ENCODE measurements at places on chromosomes 2 and 18. TPM values are rescaled to one million over a fixed set of nuclear protein-coding genes. Genes with fewer than 3 reads are reported as not detected.
A peak's percentile ranks its signal among the peaks of the same experiment; 100 is the strongest.

GALR1 gene
- not detected for total RNA-seq

SAG gene
- total RNA-seq, result not detected

SCYGR8 gene
- not detected for total RNA-seq

C2orf78 gene
- total RNA-seq, result not detected

FIGN gene
- 14.0 TPM for total RNA-seq

SEPTIN10 gene
- total RNA-seq, result 69.8 TPM

RAB27B gene
- 0.41 TPM for total RNA-seq

HOXD8 gene
- total RNA-seq, result 9.3 TPM

OR6B3 gene
- not detected for total RNA-seq

PAX3 gene
- total RNA-seq, result 16.5 TPM

COL4A3 gene
- not detected for total RNA-seq

GBX2 gene
- 3.5 TPM for total RNA-seq

DNA sequence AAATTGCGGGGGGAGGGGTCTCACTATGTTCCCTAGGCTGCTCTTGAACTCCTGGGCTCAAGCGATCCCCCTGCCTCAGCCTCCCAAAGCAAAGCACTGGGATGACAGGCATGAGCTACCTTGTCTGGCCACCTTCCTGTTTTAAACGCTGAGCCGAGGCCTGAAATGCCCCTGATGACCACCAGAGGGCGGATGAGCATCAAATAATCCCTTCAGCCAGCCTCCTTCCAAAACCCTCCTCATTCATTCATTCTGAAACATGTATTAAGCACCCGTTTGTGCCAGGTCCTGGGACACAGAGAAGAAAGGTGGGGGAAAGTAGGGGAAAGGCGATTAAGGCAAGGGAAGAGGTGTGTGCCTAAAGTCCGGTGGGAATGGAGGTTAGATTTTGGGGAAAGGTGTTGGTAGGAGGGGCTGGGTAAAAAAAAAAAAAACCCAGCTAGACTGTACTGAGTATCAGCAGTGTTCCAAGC lies 30.7 kb upstream of the PTMA start:
- H3K36me3 ChIP-seq, result no peaks in the 10 kb centered on the region
- no peak overlapping the region for H3K27ac ChIP-seq
- peaks cover 16% of the 10 kb centered on the region for H3K27me3 ChIP-seq
- peaks cover 17% of the 10 kb centered on the region for H3K4me1 ChIP-seq
- H3K4me3 ChIP-seq, result no peak overlapping the region

DNA sequence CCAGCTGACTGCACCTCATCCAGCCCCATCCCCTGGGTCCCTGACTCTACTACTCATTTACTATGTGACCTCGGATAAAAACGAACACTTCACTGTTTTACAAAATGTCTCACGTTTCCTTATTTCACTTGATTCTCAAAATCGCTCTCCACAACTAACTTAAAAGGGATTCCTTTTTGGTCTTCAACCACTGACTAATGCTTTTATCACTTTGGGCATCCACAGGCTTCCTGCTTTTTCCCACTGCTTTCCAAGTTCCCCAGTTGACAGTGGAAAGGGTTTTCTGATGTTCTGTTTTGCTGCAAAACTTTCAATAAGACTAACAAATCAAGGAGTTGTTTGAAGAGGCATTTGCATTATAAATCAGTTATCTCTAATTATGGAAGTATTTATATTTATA lies 24.1 kb downstream of the EIF2AK3 start:
- peak overlapping the region; percentile 55 for H3K27ac ChIP-seq
- H3K27me3 ChIP-seq, result no peaks in the 10 kb centered on the region
- H3K4me3 ChIP-seq, result no peak overlapping the region
- no peak for DNase-seq
- peaks cover 36% of the 10 kb centered on the region for H3K4me1 ChIP-seq
- H3K36me3 ChIP-seq, result no peaks in the 10 kb centered on the region

DNA sequence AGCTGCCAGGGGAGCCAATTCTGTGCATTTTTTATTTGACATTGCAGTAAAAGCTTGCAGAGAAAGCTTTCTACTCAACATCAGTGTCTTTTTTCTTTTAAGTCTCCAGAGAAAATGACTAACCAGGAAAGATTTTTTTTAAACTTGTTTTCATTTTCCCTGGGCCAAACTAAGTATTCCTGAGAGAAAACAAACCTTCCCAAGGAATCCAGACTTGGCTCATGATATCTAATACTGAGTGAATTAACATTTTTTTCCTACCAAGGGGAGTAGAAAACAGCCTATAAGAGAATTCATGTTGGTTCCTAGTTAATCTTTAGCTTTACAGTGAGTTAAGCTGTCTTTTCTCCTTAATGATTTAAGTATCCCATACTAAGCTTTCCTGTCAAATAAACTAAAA lies 46.7 kb downstream of the DAPL1 start:
- no peak for DNase-seq
- no peak overlapping the region for H3K4me3 ChIP-seq
- H3K36me3 ChIP-seq, result no peaks in the 10 kb centered on the region
- H3K27me3 ChIP-seq, result peaks cover 2% of the 10 kb centered on the region
- no peak overlapping the region for H3K27ac ChIP-seq

DNA sequence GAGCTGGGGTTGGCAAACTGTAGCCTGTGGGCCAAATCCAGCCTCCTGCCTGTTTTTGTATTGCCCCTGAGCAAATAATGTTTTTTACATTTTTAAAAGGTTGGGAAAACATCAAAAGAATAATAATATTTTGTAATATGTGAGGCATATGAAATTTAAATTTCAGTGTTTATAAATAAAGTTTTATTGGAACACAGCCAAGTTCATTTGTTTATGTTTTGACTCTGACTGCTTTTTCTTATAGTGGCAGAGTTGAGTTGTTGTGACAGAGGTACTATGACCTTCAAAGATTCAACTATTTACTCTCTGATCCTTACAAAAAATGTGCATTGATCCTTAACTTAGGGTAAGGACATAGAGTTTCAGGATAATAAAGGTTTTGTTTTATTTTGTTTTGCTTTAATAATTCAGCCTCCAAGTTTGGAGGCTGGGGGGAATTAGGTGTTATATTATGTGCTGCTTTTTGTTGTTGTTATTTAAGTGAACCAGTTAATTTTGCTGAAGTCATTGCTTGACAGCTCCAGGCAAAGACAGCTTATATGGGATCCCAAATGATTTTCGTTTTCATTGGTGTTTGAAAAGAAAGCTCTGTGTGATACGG lies 24.5 kb downstream of the SETBP1 start:
- peaks cover 58% of the 10 kb centered on the region for H3K36me3 ChIP-seq
- H3K4me3 ChIP-seq, result no peak overlapping the region
- H3K4me1 ChIP-seq, result peaks cover 33% of the 10 kb centered on the region
- DNase-seq, result no peak
- no peak overlapping the region for H3K27ac ChIP-seq

GRCh38 chr2:177466337-177467195 lies 74.0 kb downstream of the AGPS start:
- no peak overlapping the region for H3K27ac ChIP-seq
- peaks cover 33% of the 10 kb centered on the region for H3K36me3 ChIP-seq
- DNase-seq, result no peak
- no peaks in the 10 kb centered on the region for H3K27me3 ChIP-seq
- no peak overlapping the region for H3K4me3 ChIP-seq

GRCh38 chr2:175158894-175159293 lies 9.1 kb downstream of the ATF2 start:
- no peak for DNase-seq
- H3K4me1 ChIP-seq, result peaks cover 12% of the 10 kb centered on the region
- H3K27ac ChIP-seq, result no peak overlapping the region
- H3K4me3 ChIP-seq, result no peak overlapping the region

- H3K4me1 ChIP-seq, result no peaks in the 10 kb centered on the region
- H3K27me3 ChIP-seq, result peaks cover 4% of the 10 kb centered on the region
- no peak overlapping the region for H3K4me3 ChIP-seq
- DNase-seq, result no peak
- H3K36me3 ChIP-seq, result no peaks in the 10 kb centered on the region
- no peak overlapping the region for H3K27ac ChIP-seq
Measured at GRCh38 chr2:125073440-125073839, 1048.4 kb downstream of the CNTNAP5 start.

DNA sequence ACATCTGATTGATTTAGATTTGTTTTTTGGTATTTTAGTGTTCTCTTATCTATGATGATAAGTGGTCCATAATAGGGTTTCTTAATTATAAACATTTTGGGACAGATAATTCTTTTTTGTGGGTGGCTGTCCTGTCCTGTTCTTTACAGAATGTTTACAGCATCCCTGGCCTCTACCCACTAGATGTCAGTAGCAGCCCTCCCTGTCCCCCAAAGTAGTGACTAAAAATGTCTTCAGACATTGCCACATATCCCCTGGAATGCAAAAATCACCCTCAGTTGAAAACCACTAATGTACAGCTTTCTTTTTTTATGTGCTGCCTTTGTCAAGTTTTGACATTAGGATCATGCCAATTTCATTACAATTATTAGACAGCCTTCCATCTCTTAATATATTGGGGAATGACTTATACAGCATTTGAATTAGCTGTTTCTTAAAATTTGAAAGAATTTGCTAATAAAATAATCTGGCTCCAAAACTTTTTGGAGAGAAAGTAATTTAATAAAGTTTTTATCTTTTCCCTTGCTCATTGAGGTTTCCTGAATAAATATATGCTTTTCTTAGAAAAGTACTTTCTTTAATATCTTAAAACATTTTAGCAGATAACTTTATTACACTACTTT lies 19.5 kb downstream of the WIPF1 start:
- no peak overlapping the region for H3K27ac ChIP-seq
- DNase-seq, result peak; percentile 20
- H3K4me1 ChIP-seq, result peaks cover 18% of the 10 kb centered on the region
- H3K4me3 ChIP-seq, result no peak overlapping the region

DNA sequence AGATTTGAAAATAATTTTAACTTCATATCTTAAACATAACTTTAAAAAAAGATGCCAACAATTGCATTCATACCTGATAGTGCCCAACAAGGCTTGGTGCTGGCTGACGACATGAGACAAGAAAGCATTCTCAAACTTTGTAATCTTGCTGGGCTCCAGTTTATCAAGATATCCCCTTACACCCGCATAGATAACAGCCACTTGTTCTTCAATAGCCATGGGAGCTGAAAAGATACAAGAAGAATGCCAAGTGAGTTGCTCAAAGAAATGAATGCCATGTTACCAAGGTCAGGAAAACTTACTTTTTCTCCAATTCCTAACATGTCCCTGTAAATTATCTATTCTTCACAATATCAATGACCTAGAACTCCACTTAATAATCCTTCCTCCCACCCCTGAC lies 12.4 kb upstream of the PSTPIP2 start:
- H3K36me3 ChIP-seq, result peaks cover 51% of the 10 kb centered on the region
- no peak for DNase-seq
- no peaks in the 10 kb centered on the region for H3K27me3 ChIP-seq
- H3K4me3 ChIP-seq, result no peak overlapping the region
- H3K4me1 ChIP-seq, result no peaks in the 10 kb centered on the region
- no peak overlapping the region for H3K27ac ChIP-seq

DNA sequence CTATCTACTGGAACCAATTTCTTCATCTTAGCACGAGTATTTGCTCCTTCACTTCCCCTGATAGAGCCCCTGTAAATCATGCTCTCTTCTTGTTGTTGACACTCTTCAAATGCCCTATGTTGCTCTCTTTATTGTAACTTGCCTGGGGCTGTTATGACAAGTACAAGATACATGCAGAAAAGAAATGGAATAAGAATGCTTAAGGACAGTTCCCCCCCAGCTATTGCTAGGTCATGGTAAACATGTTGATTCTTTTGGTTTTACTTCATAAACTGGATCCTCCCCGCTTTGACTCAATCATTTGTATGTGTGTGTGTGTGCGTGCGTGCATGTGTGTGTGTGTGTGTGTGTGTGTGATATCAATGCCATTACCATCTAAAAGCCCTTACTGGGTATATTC lies 368.5 kb upstream of the CNTNAP5 start:
- no peak for DNase-seq
- H3K36me3 ChIP-seq, result no peaks in the 10 kb centered on the region
- H3K27me3 ChIP-seq, result peaks cover 5% of the 10 kb centered on the region
- no peaks in the 10 kb centered on the region for H3K4me1 ChIP-seq
- H3K4me3 ChIP-seq, result no peak overlapping the region
- no peak overlapping the region for H3K27ac ChIP-seq

- H3K27me3 ChIP-seq, result peaks cover 9% of the 10 kb centered on the region
- H3K4me1 ChIP-seq, result peaks cover 32% of the 10 kb centered on the region
Measured at GRCh38 chr18:58900015-58900649, 35.5 kb downstream of the ZNF532 start.

DNA sequence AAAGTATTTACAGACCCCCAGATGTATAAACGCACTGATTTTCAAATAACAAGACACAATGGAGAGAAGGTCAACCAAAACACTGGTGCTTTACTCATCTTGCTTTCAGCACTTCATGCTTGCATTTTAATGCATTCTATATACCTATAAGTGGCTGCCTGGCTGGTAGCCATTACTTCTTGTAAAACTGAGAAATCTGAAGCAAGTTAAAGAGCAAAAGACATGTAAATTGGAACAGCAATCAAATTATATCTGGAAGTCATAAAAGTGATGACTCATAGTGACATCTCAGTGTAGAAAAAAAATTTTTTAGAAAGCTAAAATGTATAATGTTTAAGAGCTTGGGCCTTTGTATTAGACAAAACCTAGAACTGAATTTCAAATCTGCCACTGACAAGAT lies 106.2 kb downstream of the CCDC141 start:
- no peaks in the 10 kb centered on the region for H3K36me3 ChIP-seq
- no peaks in the 10 kb centered on the region for H3K4me1 ChIP-seq
- H3K27me3 ChIP-seq, result no peaks in the 10 kb centered on the region
- H3K4me3 ChIP-seq, result no peak overlapping the region
- no peak for DNase-seq

GRCh38 chr18:74609535-74609934 lies 11.9 kb downstream of the ZNF407 start:
- no peak overlapping the region for H3K27ac ChIP-seq
- no peak for DNase-seq
- peaks cover 17% of the 10 kb centered on the region for H3K4me1 ChIP-seq

DNA sequence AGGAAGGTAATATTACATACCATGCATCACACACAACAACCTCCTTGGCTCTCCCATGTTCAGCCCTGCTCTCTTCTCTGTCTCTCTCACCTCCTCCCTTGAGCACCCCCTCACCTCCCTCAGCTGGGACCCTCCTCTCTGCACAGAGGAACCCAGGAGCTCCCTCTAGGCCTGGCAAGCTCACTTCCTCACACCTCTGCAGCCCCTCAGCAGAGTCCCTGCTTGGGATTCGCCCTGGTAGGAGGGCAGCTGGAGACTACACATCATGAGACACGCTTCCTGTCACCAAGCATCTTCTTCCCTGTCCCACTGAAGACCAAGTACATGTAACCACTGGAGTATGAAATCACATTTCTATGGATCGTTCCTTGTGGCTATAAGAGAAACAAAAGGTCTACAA lies 51.0 kb downstream of the ADD2 start:
- H3K4me1 ChIP-seq, result peaks cover 7% of the 10 kb centered on the region
- no peak for DNase-seq
- H3K4me3 ChIP-seq, result no peak overlapping the region
- no peaks in the 10 kb centered on the region for H3K27me3 ChIP-seq
- no peaks in the 10 kb centered on the region for H3K36me3 ChIP-seq

DNA sequence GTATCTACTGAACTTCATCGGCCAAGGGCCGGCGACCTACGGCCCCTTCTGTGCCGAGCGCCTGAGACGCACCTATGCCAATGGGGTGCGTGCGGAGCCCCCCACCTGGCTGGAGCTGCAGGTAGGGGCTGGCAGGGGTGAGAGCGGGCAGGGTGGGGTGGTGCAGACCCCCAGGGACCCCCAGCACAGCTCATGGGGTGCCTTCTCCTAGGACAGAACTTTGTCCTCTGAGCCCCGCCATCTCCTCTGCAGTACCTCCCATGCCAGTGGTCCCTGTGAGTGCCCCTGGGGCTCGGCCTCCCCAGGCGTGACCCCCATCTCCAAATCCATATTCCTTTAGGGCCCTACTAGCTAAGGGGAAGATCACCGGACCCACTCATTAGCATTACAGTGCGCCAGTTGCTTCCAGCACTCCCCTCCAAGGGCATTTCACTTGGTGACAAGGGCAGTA lies 23.9 kb upstream of the GPR17 start:
- H3K4me3 ChIP-seq, result no peak overlapping the region
- no peaks in the 10 kb centered on the region for H3K4me1 ChIP-seq
- peaks cover 7% of the 10 kb centered on the region for H3K27me3 ChIP-seq
- peaks cover 7% of the 10 kb centered on the region for H3K36me3 ChIP-seq

All from endothelial cell (in vitro differentiated cells).